ENCODE measurements at places on chromosomes 1 and 21. TPM values are rescaled to one million over a fixed set of nuclear protein-coding genes. Genes with fewer than 3 reads are reported as not detected.

DNA sequence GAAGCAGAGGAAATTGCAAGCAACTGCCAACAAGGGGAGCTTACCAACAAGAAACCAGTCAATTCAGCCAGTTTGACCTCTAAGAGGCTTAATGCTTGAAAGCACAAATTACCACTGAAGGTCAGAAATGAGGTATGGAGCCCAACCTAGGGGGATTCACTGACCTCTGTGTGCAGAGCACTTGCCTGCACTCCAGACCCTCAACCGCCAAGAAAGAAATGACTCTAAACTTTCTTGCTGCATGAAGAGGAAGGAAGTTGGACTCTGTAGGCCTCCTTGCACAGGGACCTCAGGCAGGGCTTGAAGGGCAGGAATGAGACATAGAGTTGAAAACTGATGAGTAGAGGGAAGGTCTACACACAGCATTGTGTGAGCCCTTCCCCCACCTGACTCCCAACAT is 10.0 kb downstream of the ARMH1 start:
- no peak overlapping the region for H3K27ac ChIP-seq
- H3K36me3 ChIP-seq, result no peaks in the 10 kb centered on the region
- H3K4me3 ChIP-seq, result no peak overlapping the region
- DNase-seq, result no peak

The KRTAP12-1 gene
- not detected for total RNA-seq

- no peaks in the 10 kb centered on the region for H3K27me3 ChIP-seq
- no peaks in the 10 kb centered on the region for H3K4me1 ChIP-seq
- no peak for DNase-seq
- H3K36me3 ChIP-seq, result no peaks in the 10 kb centered on the region
These were observed 65.9 kb downstream of the KCNK1 start for GRCh38 chr1:233679591-233680373.

GRCh38 chr1:201311356-201312011 is 28.2 kb downstream of the PKP1 start:
- no peak overlapping the region for H3K4me3 ChIP-seq
- DNase-seq, result no peak
- H3K4me1 ChIP-seq, result peaks cover 27% of the 10 kb centered on the region
- no peaks in the 10 kb centered on the region for H3K36me3 ChIP-seq

The FMOD gene
- total RNA-seq, result 36.3 TPM

GRCh38 chr1:88680911-88681622 is 3.0 kb upstream of the PKN2 start:
- no peaks in the 10 kb centered on the region for H3K36me3 ChIP-seq
- H3K4me3 ChIP-seq, result no peak overlapping the region
- H3K27me3 ChIP-seq, result no peaks in the 10 kb centered on the region
- peaks cover 4% of the 10 kb centered on the region for H3K4me1 ChIP-seq
- no peak for DNase-seq
- H3K27ac ChIP-seq, result no peak overlapping the region

The HEYL gene
- total RNA-seq, result 3.4 TPM

The TSPEAR gene
- total RNA-seq, result 0.32 TPM

The KIF21B gene
- 2.6 TPM for total RNA-seq

Measured in Caco-2 (cell line).